ENCODE measurements at places on chromosomes 13 and 19. TPM values are rescaled to one million over a fixed set of nuclear protein-coding genes. Genes with fewer than 3 reads are reported as not detected.

- no peak for DNase-seq
Observed at GRCh38 chr13:74919914-74920313, 562.1 kb downstream of the TBC1D4 start.

DNA sequence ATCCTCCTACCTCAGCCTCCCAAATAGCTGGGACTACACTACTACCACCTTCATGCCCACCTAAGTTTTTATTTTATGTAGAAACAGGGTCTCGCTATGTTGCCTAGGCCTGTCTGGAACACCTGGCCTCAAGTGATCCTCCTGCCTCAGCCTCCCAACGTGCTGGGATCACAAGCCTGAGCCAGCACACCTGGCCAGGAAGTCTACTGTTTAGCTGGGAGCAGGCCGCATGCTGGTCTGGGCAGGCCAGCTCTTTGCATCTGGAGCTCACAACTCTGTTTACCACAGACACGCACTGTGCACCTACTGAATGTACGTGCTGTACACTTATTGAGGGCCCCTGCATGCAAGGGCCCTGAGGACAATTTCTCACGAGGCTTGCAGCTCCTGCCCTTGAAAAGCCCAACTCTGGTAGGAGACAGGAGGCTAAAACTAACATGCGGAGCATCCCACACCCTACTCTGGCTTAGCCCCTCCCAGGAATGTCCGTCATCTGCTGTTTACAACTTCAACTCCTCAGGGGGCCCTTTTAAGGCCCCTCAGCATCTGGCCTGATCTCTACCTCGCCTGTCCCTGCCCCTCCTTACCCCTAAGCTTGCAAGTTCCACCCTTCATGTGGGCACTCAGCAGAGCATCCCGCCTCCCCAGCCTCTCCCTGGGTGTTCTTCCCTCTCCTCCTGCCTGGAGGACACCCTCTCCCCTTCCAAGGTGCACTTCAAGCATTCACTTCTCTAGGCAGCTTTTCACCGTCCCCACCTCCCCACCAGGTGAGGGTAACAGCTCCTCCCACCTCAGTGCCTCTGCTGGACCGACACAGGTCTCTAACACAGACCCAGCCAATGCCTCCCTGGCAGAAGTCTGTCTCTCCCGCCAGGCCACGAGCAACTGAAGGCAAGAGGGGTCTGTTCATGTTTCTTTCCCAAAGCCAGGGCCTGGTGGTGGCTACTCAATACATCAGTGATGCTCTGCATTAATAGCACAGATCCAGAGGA lies 114.2 kb upstream of the UQCRFS1 start:
- no peak for DNase-seq

- DNase-seq: no peak
Observed at GRCh38 chr13:77040835-77041234, 13.9 kb upstream of the FBXL3 start.

- DNase-seq: no peak
Observed at GRCh38 chr13:26500618-26501320, 56.7 kb upstream of the WASF3 start.

- DNase-seq: no peak
Observed at GRCh38 chr19:3660493-3661219, 34.1 kb upstream of the CACTIN start.

DNA sequence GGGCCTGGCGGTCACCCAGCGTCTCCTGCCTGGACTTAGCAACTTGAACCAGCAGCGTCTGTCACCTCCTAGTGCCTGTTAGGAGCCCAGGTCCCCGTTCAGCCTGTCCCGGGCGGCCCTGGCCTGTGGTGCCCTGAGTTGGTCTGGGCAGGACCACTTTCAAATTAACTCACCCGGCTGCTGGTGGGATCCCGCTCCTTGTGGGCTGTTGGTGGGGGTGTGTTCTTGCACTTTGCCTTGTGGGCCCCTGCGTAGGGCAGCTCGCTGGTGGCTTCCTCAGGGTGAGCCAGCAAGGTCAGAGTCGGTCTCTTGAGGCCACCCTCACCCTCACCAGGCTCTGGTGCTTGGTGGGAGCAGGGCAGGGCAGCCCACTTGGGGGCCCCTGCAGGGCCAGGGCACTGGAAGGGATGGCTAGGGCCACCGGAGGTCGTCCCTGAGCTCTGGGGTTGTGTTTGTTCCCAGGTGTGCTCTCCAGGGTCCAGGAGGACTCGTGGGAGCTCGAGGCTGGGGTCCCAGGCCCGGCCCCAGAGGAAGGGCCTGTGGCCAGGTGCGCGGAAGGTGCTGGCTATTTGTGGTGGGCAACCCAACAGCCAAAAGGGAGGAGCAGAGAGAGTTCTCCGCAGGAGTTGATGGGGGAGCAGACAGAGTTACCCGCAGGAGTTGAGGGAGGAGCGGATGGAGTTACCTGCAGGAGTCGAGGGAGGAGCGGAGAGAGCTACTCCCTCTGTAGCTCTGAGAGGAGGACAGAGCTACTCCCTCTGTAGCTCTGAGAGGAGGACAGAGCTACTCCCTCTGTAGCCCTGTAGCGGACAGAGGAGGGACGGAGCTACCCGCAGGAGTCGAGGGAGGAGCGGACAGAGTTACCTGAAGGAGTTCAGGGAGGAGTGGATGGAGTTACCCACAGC lies 16.9 kb downstream of the TFDP1 start:
- no peak for DNase-seq

DNA sequence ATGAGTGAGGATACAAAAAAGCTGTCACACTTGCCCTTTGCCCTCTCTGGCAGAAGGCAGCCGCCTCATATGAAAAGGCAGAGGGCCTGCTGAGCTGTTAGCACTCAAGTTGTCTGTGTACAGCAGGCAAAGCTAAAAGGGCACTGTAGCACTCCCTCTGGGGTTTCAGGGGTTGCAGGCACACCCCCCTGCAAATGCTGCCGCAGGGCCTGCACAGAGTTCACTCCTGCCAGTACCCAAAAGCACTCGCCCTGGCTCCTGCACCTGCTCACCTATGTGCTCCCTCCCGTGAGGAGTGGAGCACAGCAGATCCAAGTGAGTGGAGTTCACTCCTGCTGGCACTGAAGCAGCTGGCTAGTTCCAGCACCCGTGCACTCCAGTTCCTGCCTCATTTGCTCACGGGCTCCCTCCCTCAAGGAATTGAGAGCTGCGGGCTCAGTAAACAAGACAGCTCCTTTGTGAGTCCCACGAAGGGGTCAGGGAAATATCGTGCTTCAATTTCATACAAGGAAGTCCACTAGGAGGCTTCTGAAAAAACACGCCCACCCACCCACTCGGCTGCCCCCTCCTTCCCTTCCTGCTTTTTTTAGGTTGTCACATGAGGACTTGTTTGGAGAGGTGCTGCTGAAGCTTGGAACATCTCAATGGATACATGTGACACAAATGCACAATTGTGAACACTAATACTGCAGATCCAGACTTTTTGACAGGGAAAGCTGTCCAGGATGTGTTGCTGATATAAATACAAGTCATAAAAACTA lies 9.9 kb upstream of the RCBTB2 start:
- peak; percentile 44 for DNase-seq

GRCh38 chr13:28753208-28753892 lies 34.6 kb upstream of the SLC46A3 start:
- DNase-seq: peak; percentile 21

GRCh38 chr19:48511321-48511731 lies 309 bp downstream of the LMTK3 start:
- DNase-seq: no peak

DNA sequence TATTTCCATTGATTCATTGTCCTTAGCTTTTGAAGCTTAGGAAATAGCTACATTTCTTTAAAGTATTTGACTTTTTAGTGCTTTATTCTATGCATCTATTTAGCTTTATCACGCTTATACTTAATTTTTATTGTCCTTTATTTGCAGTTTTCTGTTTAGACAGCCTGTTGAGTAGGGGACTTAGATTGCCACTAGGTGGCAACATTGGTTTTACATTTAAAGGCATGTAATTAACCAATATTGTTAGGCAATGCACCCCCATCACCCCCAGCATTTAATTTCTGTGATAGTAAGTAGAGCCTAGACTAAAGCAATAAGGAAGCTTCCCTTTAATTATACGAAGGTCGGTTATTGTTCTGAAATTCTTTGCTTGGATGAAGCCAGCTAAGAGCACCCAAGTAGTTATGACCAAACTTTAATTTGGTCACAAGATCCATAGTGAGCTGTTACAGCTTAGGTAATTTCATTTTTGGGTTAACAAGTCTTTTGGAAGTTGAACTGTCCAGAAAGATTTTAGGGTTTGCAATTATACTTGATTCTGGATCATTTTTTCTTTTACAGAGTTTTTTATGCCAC lies 36.5 kb downstream of the B3GLCT start:
- DNase-seq: peak; percentile 20

GRCh38 chr13:40438999-40439797 lies 227.2 kb downstream of the FOXO1 start:
- DNase-seq: no peak

DNA sequence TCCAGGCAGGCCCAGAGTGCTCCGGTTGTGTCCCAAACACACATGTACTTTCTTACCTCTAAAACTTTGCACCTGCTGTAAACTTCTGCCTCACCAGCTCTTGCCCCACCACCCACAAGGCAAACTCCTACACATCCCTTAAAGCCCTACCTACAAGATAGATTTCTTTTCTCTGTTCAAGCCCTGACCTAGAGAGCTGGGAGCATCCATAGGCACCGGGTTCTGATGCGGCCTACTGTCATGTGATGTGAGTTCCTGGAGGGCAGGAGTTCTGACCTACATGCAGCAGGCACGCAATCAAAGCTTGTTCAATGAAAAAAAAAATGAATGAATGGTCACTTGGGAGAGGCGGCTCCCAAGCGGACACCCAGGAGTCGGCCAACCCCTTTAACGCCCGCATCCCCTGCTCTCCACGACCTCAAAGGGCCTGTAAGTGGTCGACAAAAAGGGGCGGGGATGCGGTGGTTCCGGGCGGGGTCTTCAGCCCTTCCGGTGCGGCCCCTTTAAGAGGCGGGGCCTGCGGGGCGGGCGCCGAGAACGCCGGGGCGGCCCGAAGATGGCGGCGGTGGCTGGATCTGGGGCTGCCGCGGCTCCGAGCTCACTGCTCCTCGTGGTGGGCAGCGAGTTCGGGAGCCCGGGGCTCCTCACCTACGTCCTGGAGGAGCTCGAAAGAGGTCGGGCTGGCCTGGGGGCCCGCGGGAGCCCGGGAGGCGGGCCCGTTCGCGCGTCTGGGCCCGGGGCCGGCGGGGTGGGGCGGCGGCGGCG lies at the start of gene MAP1S:
Gene MAP1S (plus strand): TSS at position 534 of the 765 bp plus-strand sequence. CDS start 23 bp downstream, at position 557.
- peak; percentile 51 for DNase-seq

DNA sequence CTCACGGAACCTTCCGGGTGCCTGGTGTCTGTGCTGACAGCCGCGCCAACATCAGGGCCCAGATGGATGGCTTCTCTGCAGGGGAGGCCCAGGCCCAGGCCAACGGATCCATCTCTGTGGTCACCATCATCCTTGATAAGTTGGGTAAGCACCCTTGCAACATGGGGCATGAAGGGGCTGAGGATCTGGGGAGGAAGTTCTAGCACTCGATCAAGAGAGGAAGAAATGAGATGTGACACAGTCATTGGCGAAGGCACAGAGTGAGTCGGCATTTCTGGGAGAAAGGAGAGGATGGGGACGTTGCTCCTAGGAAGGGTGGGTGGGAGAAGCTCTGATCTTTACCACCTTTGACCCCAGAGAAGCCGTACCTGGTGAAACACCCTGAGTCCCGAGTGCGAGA lies 4.4 kb downstream of the CILP2 start:
- no peak for DNase-seq

DNA sequence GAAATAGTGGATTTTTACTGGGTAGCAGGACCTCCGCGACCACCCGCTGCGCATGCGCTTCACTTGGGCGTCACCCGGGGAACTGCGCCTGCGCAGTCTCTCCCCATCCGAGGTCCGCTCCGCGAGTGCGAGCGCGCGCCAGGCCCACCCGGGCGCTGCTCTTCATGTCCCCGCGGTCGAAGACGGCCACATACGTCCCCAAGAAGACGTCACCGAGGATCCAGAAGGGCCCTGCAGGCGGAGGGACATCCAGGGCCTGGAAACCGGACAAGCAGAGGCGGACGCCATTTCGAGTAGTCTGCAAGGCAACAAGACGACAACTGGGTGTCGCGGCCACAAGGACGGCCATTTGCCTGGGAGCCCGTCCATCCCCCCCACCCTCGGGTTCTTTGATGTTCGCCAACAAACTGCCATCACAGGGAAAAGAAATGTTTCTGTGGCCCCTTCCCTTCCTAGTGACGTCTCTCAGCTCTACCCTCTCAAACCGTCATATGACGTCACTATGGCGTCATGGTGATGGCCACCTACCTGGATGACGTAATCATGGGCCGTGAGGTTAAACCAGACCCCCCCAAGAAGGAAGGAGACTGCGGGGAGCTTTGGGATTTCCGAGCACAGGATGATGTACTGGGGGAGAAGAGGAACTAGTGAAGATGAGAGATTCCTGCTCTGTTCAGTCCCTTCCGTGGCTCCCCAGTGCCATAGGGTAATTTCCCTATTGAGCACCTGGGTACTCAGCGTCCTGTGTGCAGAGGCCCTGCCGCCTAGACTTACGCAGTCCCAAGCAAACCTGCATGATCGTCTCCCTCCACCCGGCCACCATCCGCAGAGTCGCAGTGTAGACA lies 6.7 kb downstream of the NAPSA start:
- peak; percentile 68 for DNase-seq

Gene ZNF729
- polyA plus RNA-seq: not detected

Gene LRRC4B
- polyA plus RNA-seq: 9.7 TPM

Gene POU2F2
- 2.0 TPM for polyA plus RNA-seq

Gene GJA3
- polyA plus RNA-seq: 3.5 TPM

Gene DLL3
- 0.12 TPM for polyA plus RNA-seq

Gene NLRP5
- not detected for polyA plus RNA-seq

Gene MBD3L2
- not detected for polyA plus RNA-seq

Gene CCDC70
- polyA plus RNA-seq: not detected

All from hindlimb muscle (tissue), 1 donor.